ENCODE measurements at places on chromosomes 16 and 17. TPM values are rescaled to one million over a fixed set of nuclear protein-coding genes. Genes with fewer than 3 reads are reported as not detected.

The LDHD gene
- polyA plus RNA-seq = 0.10 TPM

- H3K27ac ChIP-seq = no peak overlapping the region
- H3K36me3 ChIP-seq = peaks cover 12% of the 10 kb centered on the region
- H3K4me1 ChIP-seq = peaks cover 20% of the 10 kb centered on the region
- peak overlapping the region; percentile 87 for H3K4me3 ChIP-seq
- no peak for DNase-seq
These were observed 546 bp upstream of the NDUFB10 start for GRCh38 chr16:1958715-1959268.

The SLC6A4 gene
- polyA plus RNA-seq = 0.12 TPM

DNA sequence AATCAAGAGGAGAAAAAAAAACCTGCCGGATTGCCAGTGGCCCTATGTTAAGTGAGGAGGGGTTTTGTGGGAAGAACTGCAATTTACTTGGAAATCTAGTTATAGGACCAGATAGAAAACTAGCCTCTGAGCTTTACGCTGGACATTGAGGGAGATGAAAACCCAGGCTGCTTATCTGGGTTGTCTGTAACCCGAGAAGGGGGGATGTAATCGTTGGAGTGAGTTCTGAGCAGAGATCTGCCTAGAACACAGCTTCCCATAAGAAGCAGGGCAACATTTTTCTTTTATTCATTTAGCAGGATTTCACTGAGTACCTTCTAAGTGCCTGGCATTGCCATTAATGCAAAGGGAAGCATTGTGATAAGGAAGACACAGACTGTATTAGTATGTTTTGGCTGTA, 70.6 kb downstream of the KATNIP start:
- no peak overlapping the region for H3K4me3 ChIP-seq
- H3K36me3 ChIP-seq = peaks cover 4% of the 10 kb centered on the region
- H3K4me1 ChIP-seq = no peaks in the 10 kb centered on the region
- peaks cover 2% of the 10 kb centered on the region for H3K27me3 ChIP-seq
- H3K27ac ChIP-seq = no peak overlapping the region

- no peak for DNase-seq
- no peak overlapping the region for H3K27ac ChIP-seq
- H3K4me1 ChIP-seq = no peaks in the 10 kb centered on the region
- H3K27me3 ChIP-seq = no peaks in the 10 kb centered on the region
- H3K4me3 ChIP-seq = no peak overlapping the region
These were observed 78.5 kb downstream of the C16orf78 start for GRCh38 chr16:49452108-49452507.

GRCh38 chr17:75485688-75486087, 29.3 kb downstream of the TMEM94 start:
- peaks cover 21% of the 10 kb centered on the region for H3K4me1 ChIP-seq
- no peak for DNase-seq
- no peak overlapping the region for H3K4me3 ChIP-seq
- peaks cover 7% of the 10 kb centered on the region for H3K36me3 ChIP-seq
- no peak overlapping the region for H3K27ac ChIP-seq

- H3K4me1 ChIP-seq = peaks cover 6% of the 10 kb centered on the region
- peaks cover 2% of the 10 kb centered on the region for H3K27me3 ChIP-seq
- peaks cover 21% of the 10 kb centered on the region for H3K36me3 ChIP-seq
- no peak overlapping the region for H3K4me3 ChIP-seq
- DNase-seq = no peak
- H3K27ac ChIP-seq = no peak overlapping the region
These were observed 125.0 kb downstream of the PHKB start for GRCh38 chr16:47586121-47586520.

DNA sequence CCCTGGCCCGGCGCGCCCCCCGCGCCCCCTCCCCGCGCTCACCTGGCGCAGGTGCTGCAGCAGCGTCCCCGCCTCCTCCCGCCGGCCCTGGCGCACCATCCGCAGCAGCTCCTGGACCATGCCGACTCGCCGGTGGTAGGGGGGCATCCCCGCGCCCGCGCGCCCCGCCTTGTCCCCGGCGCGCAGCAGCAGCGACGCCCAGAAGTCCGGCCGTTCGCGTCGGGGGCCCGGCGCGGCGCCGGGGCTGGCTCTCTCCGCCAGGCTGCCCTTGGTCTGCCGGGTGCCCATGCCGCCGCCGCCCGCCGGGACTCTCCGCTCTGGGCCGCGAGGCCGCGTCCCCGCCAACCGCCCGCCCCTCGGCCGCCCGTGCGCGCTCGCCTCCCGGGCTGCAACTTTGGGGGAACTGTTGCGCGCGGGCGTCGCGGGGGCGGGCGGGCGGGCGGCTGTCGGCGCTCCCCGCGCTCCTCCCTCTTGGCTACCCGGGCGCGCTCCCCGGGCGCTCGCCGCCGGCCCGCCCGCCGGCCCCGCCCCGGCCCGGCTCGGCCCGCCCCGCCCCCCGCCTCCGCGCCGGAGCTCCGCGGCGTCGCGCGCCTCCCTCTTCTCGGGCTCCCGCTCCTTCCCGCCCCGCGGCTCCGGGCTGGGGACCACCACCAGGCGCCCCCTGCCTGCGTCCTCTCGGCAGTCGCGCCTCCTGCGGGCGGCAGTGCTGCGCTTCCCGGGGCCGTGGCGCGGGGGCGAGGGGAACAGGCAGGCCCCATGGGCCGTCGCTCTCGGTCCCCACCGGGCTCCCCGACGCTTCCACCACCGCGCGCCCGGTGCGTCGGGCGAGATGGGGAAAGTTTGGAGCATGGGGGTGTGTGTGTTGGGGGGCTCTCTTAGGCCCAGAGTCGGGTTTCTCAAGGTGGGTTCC, at the start of gene LRRC75A:
Gene LRRC75A (minus strand): TSS at position 491 of the 910 bp plus-strand sequence. CDS start 203 bp downstream, at position 288.
- H3K4me1 ChIP-seq = peaks cover 10% of the 10 kb centered on the region
- peak; percentile 45 for DNase-seq
- H3K27me3 ChIP-seq = peaks cover 2% of the 10 kb centered on the region
- peak within 1 kb of the TSS; percentile 81 for H3K4me3 ChIP-seq

The PABPN1L gene
- not detected for polyA plus RNA-seq

DNA sequence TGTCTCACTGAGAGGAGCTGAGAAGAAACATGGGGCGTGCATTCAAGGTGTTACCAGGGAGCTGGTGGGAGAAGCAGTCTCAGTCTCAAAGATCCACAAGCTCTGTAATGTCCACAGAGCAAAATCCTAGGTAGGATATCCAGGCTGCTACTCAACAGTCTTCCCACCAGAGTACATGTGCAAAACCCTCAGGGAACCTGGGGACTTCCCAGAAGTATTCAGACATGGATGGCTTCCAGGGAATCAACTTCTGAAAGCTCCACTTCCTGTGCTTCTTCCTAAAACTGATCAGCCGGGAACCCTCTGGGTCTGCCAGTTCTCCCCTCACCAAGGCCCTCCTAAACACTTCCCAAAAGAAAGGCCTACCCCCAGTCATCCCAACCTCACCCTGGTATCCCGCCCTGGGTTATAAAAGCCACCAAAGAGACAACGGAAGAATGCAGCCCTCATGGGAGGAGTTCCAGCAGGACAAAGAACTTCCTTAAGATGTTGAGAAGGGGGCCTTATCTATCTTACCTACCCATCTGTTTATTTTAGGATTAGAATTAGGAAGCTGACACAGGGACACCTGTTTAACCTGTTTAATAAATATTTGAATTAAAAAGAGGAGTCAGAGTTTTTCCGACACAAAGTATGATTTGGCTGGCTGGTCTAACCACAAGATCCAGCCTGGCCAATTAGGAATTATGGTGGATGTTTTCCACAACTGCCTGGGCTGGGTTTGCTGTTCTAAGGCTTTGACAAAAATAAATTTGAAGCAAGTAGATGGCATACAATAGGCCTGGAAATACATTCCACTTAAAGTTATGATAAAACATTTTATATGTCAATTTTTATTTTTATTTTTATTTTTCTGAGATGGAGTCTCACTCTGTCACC, 37.0 kb downstream of the CUEDC1 start:
- peaks cover 4% of the 10 kb centered on the region for H3K4me1 ChIP-seq
- DNase-seq = no peak
- no peak overlapping the region for H3K4me3 ChIP-seq
- H3K27ac ChIP-seq = no peak overlapping the region

GRCh38 chr17:17082878-17083277, 40.6 kb downstream of the MPRIP start:
- no peaks in the 10 kb centered on the region for H3K27me3 ChIP-seq
- peaks cover 12% of the 10 kb centered on the region for H3K36me3 ChIP-seq
- H3K4me1 ChIP-seq = peaks cover 21% of the 10 kb centered on the region
- H3K27ac ChIP-seq = no peak overlapping the region
- DNase-seq = no peak

DNA sequence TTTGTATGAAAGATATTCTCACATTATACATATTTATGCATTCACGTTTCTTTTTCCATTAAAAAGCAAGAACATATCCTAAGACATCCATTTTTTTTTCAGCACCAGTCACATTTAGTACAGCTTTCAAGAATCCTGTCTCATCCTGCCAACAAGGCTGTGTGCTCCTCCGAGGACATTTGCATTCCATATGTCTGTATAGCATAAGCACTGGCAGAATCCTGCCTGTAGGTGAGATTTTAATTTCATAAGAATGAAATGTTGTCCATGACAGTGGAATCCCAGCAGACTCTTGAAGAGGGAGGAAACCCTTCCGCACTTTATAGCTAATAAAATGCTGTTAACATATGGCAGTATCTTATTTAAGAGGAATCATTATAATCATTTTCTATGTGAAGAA, 2.9 kb upstream of the PMP22 start:
- no peak overlapping the region for H3K27ac ChIP-seq
- H3K36me3 ChIP-seq = no peaks in the 10 kb centered on the region
- H3K27me3 ChIP-seq = peaks cover 5% of the 10 kb centered on the region
- no peak overlapping the region for H3K4me3 ChIP-seq
- no peak for DNase-seq
- H3K4me1 ChIP-seq = no peaks in the 10 kb centered on the region

The KCNJ18 gene
- not detected for polyA plus RNA-seq

The ALDH3A1 gene
- 0.31 TPM for polyA plus RNA-seq

- no peak overlapping the region for H3K27ac ChIP-seq
- H3K36me3 ChIP-seq = no peaks in the 10 kb centered on the region
- peak overlapping the region; percentile 12 for H3K4me3 ChIP-seq
- H3K27me3 ChIP-seq = peaks cover 2% of the 10 kb centered on the region
These were observed 29.8 kb upstream of the GNG13 start for GRCh38 chr16:830107-830870.

GRCh38 chr16:48507886-48508285, 102.1 kb downstream of the N4BP1 start:
- H3K36me3 ChIP-seq = peaks cover 4% of the 10 kb centered on the region
- DNase-seq = no peak
- H3K4me3 ChIP-seq = no peak overlapping the region
- H3K4me1 ChIP-seq = no peaks in the 10 kb centered on the region
- H3K27me3 ChIP-seq = no peaks in the 10 kb centered on the region

GRCh38 chr17:44152875-44153274, 11.1 kb downstream of the HROB start:
- no peaks in the 10 kb centered on the region for H3K4me1 ChIP-seq
- DNase-seq = no peak
- no peak overlapping the region for H3K27ac ChIP-seq
- H3K36me3 ChIP-seq = no peaks in the 10 kb centered on the region
- no peaks in the 10 kb centered on the region for H3K27me3 ChIP-seq
- no peak overlapping the region for H3K4me3 ChIP-seq

DNA sequence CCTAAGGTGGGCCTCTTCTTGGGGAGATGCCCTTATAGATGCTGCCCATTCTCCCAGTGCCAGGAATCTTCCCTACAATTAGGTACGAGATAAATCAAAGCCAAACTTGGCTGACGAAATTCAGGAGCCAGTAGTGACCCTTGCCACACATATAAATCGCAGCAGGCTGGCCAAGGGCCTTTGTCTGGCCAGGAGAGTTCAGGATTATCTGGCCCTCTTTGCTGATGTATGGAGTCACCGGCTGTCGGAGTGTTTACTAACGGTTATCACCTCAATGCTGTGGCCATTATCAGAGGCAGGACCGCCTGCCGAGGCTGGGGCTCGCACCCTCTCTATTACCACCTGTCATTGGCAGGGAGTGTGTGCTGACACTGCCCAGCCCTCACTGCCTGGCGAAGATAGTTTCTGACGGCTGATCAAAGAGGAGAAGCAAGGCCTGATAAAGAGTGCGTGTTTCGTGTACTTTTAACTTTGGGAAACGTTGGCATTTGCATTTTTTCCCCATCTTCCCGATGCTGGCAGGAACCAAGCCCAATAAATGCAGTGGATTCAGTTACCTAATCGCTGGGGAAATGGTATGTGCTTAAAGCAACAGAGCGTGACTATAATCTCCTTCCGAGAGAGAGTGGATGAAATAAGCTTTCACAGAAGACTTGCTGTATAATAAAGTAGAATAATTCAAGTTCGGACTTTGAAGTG, 32.8 kb upstream of the TBX2 start:
- no peaks in the 10 kb centered on the region for H3K4me1 ChIP-seq
- H3K27ac ChIP-seq = no peak overlapping the region
- H3K4me3 ChIP-seq = no peak overlapping the region
- no peak for DNase-seq
- H3K36me3 ChIP-seq = no peaks in the 10 kb centered on the region
- H3K27me3 ChIP-seq = peaks cover 1% of the 10 kb centered on the region

The ABCC11 gene
- polyA plus RNA-seq = 0.07 TPM

The TEFM gene
- 19.5 TPM for polyA plus RNA-seq

GRCh38 chr17:82630212-82630611, 18.0 kb downstream of the WDR45B start:
- DNase-seq = no peak
- H3K27ac ChIP-seq = no peak overlapping the region
- H3K36me3 ChIP-seq = peaks cover 6% of the 10 kb centered on the region
- H3K4me3 ChIP-seq = no peak overlapping the region
- H3K27me3 ChIP-seq = peaks cover 10% of the 10 kb centered on the region

DNA sequence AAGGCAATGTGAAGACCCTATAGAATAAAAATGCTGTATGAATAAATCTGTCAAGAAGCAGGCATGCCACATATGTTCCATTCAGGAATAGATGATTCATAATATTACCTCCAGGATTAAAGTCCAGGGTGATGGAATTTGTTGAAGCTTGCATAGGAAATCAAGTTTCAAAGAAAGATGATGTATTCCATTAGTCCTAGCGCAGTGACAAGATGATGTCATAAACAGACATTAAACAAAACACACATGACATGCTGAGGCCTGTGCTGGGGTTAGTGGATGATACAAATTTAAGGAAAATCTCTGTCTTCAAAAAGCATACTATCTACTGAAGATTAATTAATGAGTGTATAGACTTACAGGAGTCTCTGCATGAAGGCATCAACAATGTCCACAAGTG, 1025.2 kb downstream of the CDH11 start:
- H3K27ac ChIP-seq = no peak overlapping the region
- no peaks in the 10 kb centered on the region for H3K27me3 ChIP-seq
- no peak for DNase-seq
- H3K36me3 ChIP-seq = no peaks in the 10 kb centered on the region
- no peak overlapping the region for H3K4me3 ChIP-seq

GRCh38 chr17:76147211-76148014, 6.4 kb upstream of the FOXJ1 start:
- H3K27ac ChIP-seq = peak overlapping the region; percentile 98
- DNase-seq = no peak
- H3K27me3 ChIP-seq = no peaks in the 10 kb centered on the region
- peaks cover 8% of the 10 kb centered on the region for H3K36me3 ChIP-seq

GRCh38 chr16:87017371-87018012, 299.7 kb downstream of the C16orf95 start:
- peaks cover 8% of the 10 kb centered on the region for H3K27me3 ChIP-seq
- no peak overlapping the region for H3K4me3 ChIP-seq
- no peaks in the 10 kb centered on the region for H3K4me1 ChIP-seq
- H3K27ac ChIP-seq = no peak overlapping the region
- no peak for DNase-seq
